ENCODE measurements at places on chromosomes 3 and 15.

- no peaks in the 10 kb centered on the region for H3K36me3 ChIP-seq
- H3K4me1 ChIP-seq: no peaks in the 10 kb centered on the region
- H3K27me3 ChIP-seq: no peaks in the 10 kb centered on the region
- DNase-seq: no peak
- no peak overlapping the region for H3K27ac ChIP-seq
These were observed 4.6 kb downstream of the SUMF1 start for GRCh38 chr3:4462369-4463040.

DNA sequence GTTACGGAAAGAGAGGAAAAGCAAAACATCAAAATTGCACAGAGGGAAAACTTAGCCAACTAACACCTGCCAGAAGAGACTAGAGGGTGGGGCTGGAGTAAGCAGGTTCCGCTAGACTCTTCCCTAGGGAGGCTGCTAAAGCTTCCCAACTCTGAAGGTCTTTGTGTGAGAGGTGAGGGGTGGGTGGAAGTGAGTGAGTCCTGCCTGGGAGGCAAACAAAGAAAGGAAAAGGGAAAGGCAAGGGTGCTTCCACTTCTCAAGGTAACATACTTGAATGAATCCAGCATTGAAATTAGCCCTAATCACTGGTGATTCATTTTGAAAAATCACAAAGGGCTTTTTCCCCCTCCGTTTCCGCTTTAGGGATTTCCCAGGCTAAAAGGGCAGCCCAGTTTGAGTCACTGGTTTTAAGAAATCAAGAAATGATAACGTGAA is 220.5 kb upstream of the ADAMTS9 start:
- no peaks in the 10 kb centered on the region for H3K36me3 ChIP-seq
- no peaks in the 10 kb centered on the region for H3K27me3 ChIP-seq
- DNase-seq: no peak
- H3K4me1 ChIP-seq: no peaks in the 10 kb centered on the region
- H3K4me3 ChIP-seq: no peak overlapping the region

DNA sequence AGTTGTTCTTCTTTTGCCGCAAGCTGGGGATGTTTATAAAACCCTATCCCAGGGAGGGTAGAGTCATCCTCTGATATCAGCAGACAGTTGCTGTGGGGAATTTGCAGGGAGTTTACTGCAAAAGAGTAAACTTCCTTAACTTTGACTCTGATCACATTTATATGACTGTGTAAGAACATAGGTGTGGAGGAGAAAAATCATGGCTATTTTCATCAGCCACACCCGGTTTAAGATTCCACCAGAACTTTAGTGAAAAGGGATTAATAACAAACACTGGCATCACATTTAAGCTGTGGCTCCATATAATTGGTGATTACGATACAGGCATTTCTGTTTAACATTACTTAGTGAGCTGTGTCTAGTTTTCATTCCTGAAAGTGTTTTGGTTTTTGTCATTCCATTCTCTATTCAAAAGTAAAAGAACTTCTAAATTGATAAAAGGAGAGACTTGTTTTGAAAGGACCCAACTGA is 143.1 kb downstream of the MYLK start:
- no peaks in the 10 kb centered on the region for H3K27me3 ChIP-seq
- no peaks in the 10 kb centered on the region for H3K36me3 ChIP-seq
- H3K4me1 ChIP-seq: no peaks in the 10 kb centered on the region
- DNase-seq: no peak

DNA sequence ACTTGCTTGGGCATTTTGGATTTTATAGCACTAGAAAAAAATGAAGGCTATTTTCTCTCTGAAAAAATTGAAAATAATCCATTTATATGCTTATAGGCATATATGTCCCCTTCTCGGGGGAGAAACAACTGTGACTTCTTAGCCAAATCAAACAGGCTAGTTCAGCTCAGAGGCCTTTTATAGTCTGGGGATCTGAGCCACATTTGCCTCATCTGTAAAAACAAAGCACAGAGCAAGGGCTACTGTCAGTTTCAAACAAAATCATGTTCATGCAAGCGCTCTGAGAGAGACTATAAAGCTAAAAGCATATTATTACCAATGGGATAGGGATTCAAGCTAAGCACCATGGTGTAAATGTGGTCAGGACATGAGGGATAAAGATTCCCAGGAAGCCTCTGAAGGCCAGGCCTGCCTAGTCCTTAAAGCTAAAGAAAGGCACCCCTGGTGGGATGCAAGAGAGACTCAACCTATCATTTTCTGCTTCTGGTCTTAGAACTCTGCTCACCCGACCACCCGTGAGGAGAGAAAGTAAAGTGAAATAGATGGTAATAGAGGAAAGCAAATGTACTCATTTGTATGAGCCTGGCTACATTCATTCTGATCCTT is 51.0 kb upstream of the IL12A start:
- no peak overlapping the region for H3K4me3 ChIP-seq
- no peak overlapping the region for H3K27ac ChIP-seq
- H3K36me3 ChIP-seq: no peaks in the 10 kb centered on the region
- no peak for DNase-seq
- H3K4me1 ChIP-seq: no peaks in the 10 kb centered on the region

GRCh38 chr3:50862221-50862620 is 187.5 kb downstream of the DOCK3 start:
- H3K4me1 ChIP-seq: no peaks in the 10 kb centered on the region
- peak; percentile 10 for DNase-seq
- H3K27me3 ChIP-seq: no peaks in the 10 kb centered on the region

GRCh38 chr3:177893331-177893730 is 642.9 kb upstream of the KCNMB2 start:
- no peak for DNase-seq
- H3K27ac ChIP-seq: no peak overlapping the region
- H3K4me3 ChIP-seq: no peak overlapping the region

DNA sequence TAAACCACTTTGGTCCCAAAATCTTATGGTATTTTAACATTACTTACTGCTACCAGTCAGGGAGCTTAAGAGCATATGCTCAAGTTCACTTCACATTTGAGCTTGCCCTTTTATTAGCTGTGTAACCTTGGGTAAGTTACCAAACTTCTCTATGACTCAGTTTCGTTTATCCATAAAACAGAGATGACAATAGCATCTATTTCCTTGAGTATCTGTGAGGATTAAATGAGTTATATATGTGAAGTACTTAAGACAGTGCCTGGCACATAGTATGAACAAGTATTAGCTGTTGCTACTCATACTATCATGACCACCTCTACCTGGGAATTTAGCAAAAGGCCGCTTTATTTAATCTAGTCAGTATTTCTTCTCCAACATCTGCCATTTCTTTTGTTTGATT is 5.9 kb downstream of the ATOSA start:
- peaks cover 2% of the 10 kb centered on the region for H3K4me1 ChIP-seq
- no peak overlapping the region for H3K4me3 ChIP-seq
- DNase-seq: no peak
- no peaks in the 10 kb centered on the region for H3K27me3 ChIP-seq
- no peaks in the 10 kb centered on the region for H3K36me3 ChIP-seq

GRCh38 chr3:169663951-169664820 is 674 bp upstream of the MECOM start:
- no peak overlapping the region for H3K27ac ChIP-seq
- H3K36me3 ChIP-seq: no peaks in the 10 kb centered on the region
- no peak for DNase-seq
- H3K4me3 ChIP-seq: peak overlapping the region; percentile 77

GRCh38 chr15:52020221-52021085 is 1.4 kb downstream of the MAPK6 start:
- DNase-seq: no peak
- H3K4me3 ChIP-seq: peak overlapping the region; percentile 90
- no peaks in the 10 kb centered on the region for H3K27me3 ChIP-seq
- H3K4me1 ChIP-seq: peaks cover 4% of the 10 kb centered on the region
- peak overlapping the region; percentile 84 for H3K27ac ChIP-seq

DNA sequence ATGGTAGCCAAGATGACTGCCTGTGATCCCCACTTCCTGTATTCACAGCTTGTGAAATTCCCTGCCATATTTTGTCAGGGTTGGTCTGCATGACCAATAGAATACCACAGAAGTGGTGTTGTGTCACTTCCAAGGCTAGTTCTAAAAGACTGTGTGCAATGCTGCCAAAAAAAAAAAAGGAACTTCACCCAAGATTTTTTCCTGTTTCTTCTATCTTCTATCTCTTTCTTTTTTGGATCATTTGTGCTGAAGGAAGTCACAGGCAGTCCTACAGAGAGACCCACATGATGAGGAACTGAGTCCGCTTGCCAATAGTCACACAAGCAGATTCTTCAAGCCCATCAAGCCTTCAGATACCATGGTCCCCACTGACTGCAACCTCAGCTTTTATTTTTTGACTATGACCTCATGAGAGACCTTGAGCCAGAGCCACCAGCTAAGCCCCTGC is 18.1 kb upstream of the RAF1 start:
- H3K4me3 ChIP-seq: no peak overlapping the region
- no peak for DNase-seq
- H3K27me3 ChIP-seq: no peaks in the 10 kb centered on the region

DNA sequence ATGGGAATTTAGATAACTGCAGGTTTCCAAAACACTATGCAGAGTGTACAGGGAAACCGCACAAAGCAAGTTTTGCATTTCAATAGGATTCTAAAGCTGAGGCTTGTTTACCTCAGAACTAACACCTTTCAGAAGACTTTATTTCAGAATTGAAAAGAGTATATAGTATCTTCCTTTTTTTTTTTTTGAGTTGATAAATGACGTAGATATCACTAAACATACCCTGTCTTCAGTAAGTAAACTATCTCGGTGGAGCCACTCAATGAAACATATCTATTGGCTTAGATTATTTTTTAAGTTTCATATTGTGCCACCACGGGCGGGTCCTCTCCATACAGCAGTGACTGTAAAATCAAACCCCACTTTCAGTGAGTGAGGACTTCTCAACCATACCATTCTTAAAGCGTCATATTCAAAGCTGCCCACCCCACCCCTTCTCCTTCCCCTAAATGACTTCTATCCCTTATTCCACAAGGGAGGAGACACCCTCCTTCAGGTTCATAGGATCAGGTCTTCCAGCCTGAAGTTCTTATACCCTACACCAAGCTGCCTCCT is 2.0 kb upstream of the TBL1XR1 start:
- no peaks in the 10 kb centered on the region for H3K36me3 ChIP-seq
- no peak overlapping the region for H3K27ac ChIP-seq
- DNase-seq: no peak

DNA sequence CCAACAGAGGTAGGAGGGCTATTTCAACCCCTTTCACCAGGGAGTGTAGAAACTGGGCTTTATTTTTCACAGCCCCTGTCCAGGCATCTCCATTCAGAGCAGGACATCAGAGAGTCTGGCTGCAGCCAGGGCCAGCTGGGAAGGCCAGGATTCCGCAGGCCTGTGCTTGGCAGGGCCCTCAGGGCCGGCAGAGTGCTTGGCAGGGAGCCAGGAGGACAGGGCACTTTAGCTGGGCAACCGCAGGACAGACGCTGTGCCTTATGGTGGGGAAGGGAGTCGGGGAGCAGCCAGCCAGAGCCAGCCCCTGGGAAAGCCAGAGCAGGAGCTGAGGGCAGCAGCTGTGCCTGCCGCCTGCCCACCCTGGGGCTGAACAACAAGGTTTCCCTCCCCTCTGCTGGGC is 34.5 kb upstream of the IQCF6 start:
- no peak overlapping the region for H3K27ac ChIP-seq
- H3K4me1 ChIP-seq: no peaks in the 10 kb centered on the region
- no peak for DNase-seq
- H3K36me3 ChIP-seq: no peaks in the 10 kb centered on the region
- no peaks in the 10 kb centered on the region for H3K27me3 ChIP-seq

DNA sequence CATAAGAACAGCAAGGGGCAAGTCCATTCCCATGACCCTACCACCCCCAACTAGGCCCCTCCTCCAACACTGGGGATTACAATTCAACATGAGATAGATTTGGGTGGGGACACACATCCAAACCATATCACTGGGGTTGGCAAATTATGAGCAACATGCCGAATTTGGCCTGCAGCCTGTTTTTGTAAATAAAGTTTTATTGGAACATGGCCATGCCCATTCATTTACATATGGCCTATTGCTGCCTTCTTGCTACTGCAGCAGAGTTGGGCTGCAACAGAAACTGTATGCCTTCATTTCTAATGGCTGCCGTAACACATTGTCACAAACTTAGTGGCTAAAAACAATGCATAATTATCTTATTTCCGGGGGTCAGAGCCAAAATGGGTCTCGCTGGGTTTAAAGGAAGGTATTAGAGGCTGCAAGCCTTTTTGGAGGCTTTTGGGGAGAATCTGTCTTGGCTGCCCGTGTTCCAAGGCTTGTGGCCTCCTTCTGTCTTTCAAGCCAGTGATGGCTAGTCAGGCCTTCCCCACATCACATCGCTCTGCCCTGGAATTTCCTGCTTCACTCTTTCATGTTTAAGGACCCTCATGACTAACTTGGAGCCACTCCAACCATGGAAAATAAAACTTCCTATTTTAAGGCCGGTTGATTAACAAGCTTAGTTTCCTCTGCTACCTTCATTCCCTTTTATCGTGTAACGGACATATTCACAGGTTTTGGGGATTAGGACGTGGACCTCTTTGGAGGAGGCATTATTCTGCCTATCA is 428.5 kb upstream of the PROK2 start:
- H3K27ac ChIP-seq: no peak overlapping the region
- H3K4me1 ChIP-seq: no peaks in the 10 kb centered on the region
- H3K27me3 ChIP-seq: no peaks in the 10 kb centered on the region
- H3K36me3 ChIP-seq: no peaks in the 10 kb centered on the region
- H3K4me3 ChIP-seq: no peak overlapping the region

- no peak overlapping the region for H3K4me3 ChIP-seq
- DNase-seq: no peak
- no peak overlapping the region for H3K27ac ChIP-seq
- no peaks in the 10 kb centered on the region for H3K36me3 ChIP-seq
- H3K27me3 ChIP-seq: no peaks in the 10 kb centered on the region
These were observed 69.4 kb upstream of the ALDH1A3 start for GRCh38 chr15:100810229-100810628.

DNA sequence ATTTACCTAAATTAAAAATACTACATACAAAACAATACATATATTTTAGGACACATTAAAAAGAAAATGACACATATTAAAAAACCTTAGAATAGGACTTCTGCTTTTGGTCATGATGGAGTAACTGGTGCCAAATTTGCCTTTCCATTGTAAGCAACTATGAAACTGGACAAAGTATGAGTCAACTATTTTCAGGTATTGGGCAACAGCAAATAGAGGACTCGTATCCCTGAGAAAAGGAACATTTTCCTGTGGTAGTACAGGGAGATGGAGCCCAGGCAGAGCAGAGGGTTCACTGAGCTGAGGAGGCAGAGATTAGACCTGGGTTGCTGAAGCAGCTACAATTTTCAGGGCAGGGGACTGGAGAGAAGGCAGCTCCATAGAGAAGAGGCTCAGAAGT is 14.7 kb downstream of the CCR1 start:
- H3K27me3 ChIP-seq: no peaks in the 10 kb centered on the region
- no peak for DNase-seq
- no peaks in the 10 kb centered on the region for H3K36me3 ChIP-seq
- H3K4me1 ChIP-seq: no peaks in the 10 kb centered on the region
- H3K27ac ChIP-seq: no peak overlapping the region

GRCh38 chr3:137106612-137107240 is 148.9 kb downstream of the IL20RB start:
- no peaks in the 10 kb centered on the region for H3K27me3 ChIP-seq
- no peak overlapping the region for H3K27ac ChIP-seq
- no peak overlapping the region for H3K4me3 ChIP-seq

All from H1 (cell line).